ENCODE measurements at places on chromosomes 4 and X.

GRCh38 chr4:89196056-89196674 lies 84.8 kb downstream of the TIGD2 start:
- DNase-seq = no peak

DNA sequence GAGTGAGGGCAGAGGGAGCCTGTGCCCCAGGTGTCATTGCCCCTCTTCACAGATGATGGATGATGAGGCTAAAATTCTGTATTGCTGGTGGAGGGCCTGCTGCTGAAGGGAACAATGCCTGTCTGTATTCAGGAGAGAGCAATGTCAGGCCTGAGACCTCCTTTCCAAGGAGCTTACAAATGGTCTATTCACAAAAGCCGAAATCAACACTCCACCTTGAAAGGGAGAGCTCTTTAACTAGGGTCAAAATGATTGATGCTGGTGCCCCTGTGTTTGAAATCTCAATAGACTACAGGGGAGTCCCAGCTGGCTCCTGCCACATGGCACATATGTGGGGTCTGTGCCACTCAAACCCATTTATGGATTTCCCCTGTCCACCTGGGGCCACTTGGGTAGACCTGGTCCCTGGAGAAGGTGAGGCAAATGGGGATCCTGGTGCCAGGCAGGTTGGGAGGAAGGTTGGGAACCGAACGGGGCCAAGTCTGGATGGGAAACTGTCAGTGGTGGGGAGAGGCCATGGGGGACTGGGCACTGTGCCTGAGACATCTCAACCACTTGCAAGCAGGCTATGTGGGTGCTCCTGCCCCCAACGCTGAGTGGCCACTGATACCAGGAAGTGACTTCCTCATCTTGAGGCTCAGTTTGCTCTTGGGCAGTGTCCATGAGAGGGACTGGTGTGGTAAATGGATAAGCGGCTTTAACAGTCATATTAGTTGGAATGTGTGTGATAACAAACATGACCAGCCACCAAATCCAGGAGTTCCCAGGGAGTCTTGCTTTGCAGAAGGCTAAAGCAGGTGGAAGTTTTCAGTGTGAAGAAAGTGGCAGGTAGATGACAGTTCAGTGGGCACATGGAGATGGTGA lies 223.8 kb upstream of the PSAPL1 start:
- no peak for DNase-seq

DNA sequence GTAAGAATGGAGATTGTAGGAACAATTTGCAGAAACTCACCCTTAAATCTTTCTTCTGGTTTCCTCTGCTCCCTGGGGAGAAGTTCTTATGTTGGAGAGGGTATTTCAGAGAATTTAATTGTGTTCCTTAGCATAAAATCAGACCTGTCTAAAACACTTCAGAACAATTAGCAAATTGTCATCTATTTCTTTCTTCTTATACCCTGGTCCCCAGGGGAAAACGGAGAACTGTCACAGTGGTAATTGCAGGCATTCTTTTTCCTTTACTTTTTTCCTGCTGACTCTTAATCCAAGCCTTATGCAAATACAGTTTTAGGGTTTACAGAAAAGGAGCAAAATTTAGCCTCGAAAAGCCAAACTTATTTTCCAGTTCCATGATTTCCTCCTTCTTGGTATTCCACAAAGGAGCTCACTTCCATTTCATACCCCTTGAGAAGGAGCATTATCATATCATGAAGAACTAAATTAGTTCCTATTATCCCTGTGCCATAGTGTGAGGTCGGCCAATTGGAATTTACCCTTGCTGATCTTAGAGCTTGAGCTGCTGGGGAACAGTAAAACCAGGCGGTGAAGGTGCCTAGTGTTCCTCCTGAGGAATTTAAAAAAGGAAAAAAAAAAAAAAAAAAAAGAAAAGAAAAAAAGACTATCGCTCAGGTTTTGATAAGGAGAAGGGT lies 173.8 kb downstream of the IL15 start:
- no peak for DNase-seq

DNA sequence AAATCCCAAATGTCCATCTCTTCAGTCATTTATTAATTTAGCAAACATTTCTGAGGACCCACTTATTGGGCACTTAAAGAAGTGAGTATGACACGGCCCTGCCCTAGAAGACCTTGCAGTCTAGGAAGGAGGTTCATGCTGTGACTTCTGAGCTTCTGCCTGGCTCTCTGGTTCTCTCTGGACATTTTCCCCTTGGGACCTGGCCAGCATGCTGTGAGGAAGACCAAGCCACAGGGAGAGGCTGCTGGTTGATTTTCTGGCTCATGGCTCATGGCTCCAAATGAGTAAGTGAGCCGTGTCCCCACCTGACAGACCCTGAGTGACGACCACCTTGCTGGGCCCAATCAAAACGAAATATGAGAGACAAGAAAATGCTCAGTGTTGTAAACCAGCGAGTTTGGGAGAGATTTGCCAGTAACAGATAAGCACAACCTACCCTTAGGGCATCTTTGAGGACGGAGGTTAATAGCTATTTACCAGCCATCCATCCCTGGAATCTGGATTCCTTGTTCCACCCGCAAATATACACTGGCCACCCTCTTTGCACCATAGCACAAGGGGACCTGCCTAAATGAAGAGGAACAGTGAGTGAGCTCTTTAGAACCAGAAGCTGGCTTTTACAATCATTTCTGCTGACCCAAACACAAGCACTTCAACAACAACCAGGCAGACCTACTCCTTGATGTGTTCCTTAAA lies 876 bp downstream of the MPP1 start:
- no peak for DNase-seq

- no peak for DNase-seq
These were observed 562.8 kb upstream of the POU3F4 start for GRCh38 chrX:82945332-82945731.

GRCh38 chr4:143599827-143600226 lies 86.3 kb downstream of the SMARCA5 start:
- DNase-seq = no peak

DNA sequence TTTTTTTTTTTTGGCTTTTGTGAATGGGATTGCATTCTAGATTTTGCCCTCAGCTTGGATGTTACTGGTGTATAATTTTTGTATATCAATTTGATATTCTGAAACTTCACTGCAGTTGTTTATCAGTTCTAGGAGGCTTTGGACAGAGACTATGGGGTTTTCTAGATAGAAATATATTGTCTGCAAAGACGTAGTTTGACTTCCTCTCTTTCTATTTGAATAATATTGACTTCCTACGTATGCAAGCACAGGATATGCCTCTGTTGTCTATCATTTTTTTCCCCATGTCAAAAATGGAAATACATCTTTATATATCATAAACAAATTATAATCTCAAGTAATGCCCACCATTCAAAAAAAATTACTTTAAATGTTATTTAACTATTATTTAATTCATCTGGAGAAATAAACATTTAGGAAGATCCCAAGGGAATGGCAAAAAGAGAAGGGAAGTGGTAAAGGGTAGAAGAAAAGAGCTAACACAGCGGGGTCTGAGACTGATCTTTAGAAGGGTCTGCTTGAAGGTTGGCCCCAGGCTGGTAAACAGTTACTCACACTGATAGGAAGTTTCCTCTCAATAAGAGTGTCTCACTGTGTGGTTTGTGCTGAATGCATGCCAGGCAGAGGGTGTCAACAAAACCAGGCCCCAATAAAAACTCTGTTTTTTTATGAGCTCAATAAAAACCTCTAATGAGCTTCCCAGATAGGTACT lies 35.7 kb downstream of the ZNF518B start:
- no peak for DNase-seq

GRCh38 chrX:134793978-134794377 lies 135.7 kb upstream of the PLAC1 start:
- DNase-seq = no peak

Data from neuronal stem cell (in vitro differentiated cells).